NCI-H774 (cell line): ENCODE measurements at places on chromosomes 2 and 18.

DNA sequence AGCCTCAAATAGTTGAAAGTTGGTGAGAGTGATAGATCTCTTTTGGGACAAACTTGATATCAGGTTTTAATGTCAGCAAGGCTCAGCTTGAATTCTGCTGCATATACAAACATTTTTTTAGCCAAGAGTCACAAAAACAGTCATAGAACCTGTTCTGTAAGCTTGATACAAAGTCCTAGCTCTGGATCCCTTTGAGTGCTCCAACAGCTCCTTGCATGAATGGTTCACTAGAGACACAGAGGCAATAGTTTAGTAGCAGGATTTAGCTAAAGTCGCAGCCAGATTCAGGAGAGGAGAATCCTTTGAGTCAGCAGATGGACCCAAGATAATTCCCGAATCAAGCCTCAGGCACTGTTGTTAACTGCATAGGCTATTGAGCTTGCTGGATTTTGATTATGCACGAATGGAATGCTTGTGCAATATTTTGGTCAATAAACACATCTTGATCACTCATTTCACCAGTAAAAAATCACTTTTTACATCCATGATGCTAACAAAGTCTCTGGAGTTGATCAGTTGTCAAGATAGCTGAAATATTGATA is 148.6 kb downstream of the KLHL14 start:
- no peak for DNase-seq

- no peak for DNase-seq
Observed at GRCh38 chr2:2547451-2547850, 216.4 kb upstream of the MYT1L start.

DNA sequence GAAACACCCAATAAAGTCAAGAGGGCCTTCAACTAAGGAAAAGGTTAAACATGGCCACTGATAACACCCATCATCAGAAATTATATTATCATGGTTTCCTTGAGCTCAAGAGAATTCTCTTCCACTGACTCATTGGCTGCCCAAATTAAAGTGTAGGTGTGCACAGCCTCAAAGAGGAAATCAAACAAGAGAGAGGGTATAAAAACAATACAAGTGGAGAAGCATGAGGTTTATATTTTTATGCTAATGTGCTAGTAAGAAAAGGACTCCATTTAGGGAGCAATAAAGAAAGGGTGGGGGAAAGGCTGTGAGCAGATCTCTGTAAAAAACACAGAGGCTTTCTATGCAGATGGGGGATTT is 168.8 kb upstream of the VRK2 start:
- peak; percentile 25 for DNase-seq

GRCh38 chr2:29697715-29698114 is 223.7 kb downstream of the ALK start:
- no peak for DNase-seq

- no peak for DNase-seq
Observed at GRCh38 chr2:208255557-208256106, 761 bp upstream of the IDH1 start.

- DNase-seq: peak; percentile 27
Observed at GRCh38 chr2:201257956-201258665, 2.2 kb upstream of the CASP8 start.
